ENCODE measurements at places on chromosomes 13 and 19.

- no peak for DNase-seq
Measured at GRCh38 chr19:48969276-48970138, 4.4 kb downstream of the FTL start.

GRCh38 chr19:40143612-40144011 lies 47.6 kb upstream of the MAP3K10 start:
- DNase-seq = no peak

DNA sequence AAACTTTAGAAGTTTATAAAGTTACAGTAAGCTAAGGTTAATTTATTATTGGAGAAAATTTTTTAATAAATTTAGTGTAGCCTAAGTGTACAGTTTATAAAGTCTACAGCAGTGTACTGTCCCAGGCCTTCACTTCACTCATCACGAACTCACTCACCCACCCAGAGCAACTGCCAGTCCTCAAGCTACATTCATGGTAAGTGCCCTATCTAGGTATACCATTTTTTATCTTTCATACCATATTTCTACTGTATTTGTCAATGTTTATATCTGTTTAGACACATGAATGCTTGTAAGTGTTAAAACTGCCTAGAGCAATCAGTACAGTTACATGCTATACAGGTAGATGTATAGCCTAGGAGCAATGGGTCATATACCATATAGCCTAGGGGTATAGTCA lies 12.5 kb downstream of the INTS6 start:
- no peak for DNase-seq

GRCh38 chr13:47707414-47707813 lies 293.7 kb downstream of the SUCLA2 start:
- DNase-seq = no peak

- no peak for DNase-seq
Measured at GRCh38 chr13:36456577-36456976, 24.3 kb downstream of the CCNA1 start.

DNA sequence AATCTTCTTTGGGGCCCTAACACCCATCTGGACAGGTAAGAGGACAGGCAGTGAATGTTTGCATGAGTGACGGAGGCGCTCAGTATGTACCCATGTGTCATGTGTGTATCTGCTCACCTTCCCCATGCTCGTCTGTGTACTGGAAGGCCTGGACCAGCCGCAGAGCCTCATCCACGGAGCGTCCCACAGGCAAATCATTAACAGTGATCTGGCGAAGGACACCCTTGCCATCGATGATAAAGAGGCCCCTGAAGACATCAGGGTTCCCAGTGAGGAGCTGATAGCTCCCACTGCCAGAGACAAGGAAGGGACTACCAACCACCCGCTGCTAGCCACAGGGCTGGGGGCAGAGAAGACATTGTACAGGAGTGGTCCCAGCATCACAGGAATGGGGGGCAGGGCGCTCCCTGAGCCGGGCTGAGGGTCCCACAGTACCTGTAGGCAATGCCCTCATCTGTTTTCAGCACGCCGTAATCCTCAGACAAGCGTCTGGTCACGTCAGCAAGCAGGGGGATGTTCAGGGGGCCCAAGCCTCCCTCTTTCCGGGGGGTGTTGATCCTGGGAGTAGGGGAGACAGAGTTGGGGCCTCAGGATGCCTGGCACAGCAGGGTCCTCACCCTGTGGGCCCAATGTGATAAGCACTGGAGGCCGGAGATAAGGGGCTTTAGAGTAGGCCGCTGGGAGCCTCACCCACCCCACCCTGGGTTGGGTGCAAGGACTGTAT lies 1.7 kb downstream of the PRDX2 start:
- DNase-seq = no peak

DNA sequence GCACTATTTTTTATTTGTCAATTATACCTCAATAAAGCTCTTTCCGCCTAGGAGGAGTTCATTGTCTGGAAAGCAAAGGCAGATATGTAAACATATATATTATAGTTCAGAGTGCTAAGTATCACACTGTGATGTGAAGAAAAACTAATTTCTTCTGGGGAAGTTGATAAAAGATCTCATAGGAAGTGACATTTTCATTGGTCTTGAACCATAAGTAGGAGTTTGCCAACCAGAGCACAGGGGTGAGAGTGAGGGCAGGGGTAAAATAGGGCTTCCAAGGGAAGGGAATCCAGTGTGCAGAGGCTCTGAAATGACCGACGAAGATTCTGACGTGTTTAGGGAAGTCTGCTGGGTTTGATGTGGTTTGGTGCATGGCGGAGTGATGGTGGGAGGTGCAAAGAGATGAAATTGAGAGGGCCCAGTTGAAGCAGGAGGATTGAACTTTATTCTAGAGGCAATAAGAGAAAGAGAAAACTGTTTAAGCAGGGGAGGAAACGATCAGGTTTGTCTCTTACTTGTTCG lies 780 bp upstream of the GTF2F2 start:
- DNase-seq = no peak

DNA sequence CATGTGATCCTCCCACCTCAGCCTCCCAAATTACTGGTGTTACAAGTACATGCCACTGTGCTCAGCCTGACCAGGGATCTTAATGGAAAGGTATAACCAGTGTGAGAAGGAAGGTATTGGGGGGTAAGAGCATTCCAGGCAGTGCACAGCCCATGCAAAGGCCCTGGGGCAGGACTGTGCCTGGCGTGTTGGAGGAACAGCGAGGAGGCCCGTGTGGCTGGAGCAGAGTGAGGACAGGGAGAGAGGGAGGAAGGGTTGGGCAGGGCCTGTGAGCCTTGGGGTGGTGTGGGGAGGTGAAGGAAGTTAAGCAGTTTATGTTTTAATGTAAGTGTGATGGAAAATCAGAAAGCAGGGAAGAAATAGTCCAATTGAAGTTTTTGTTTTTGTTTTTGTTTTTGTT lies 1.6 kb downstream of the TMIGD2 start:
- no peak for DNase-seq

DNA sequence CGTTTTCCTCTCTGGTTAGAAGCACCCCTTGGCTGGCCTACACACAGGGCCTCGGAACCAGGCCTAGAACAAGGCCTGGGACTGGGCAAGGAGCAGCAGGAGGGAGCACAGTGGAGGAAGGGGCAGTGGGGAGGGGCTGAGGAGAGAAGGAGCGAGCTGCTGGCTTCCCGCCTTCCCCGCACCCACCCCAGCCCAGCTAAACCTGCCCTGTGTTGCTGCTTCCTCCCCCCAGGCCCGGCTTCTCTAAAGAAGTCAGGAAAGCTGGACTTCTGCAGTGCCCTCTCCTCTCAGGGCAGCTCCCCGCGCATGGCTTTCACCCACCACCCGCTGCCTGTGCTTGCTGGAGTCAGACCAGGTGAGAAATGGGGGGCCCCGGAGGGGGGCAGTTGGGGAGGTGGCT lies 24.3 kb downstream of the LYL1 start:
- no peak for DNase-seq

DNA sequence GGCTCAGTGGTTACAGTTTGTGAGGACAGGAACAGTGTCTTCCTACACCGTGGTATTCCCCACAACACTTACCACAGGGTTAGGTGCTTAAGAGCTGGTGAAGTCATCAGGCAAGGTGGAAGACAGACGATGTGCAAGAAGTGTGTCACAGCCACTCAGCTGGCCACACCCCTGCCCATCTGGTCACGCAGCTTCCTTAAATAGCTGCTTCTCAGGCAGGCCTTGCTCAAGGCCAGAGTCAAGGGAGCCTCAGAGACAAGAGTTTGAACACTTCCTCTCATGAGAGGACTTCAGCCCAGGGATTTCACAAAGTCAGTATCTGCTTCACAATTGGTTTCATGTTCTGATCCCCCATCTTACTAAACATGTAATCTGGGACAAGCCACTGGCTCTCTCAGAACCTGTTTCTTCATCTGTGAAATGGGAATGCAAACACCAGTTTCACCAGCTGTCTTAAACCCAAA lies 80.3 kb upstream of the FRY start:
- DNase-seq = no peak

Measured in suprapubic skin (tissue), 4 donors.